ENCODE measurements at places on chromosomes 16 and 17.

DNA sequence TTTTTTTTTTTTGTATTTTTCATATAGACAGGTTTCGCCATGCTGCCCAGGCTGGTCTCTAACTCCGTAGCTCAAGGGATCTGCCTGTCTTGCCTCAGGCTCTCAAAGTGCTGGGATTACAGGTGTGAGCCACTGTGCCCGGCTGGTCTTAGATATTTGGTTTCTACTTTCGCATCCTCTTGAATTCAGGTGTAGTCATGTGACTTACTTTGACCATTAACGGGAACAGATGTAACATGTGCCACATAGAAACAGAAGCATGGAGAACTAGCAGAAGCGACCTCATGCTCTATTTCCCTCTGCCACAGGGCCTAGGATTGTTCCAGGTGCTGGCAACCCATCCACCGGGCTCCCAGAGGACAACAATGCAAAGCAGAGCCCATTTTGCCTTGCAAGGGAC, 166.6 kb downstream of the CYLD start:
- no peak for DNase-seq

- DNase-seq = no peak
These were observed 16.5 kb downstream of the GPT2 start for GRCh38 chr16:46900455-46901235.

- DNase-seq = no peak
These were observed 111.8 kb downstream of the N4BP1 start for GRCh38 chr16:48497932-48498768.

GRCh38 chr17:41322094-41322902, 6.8 kb upstream of the KRTAP17-1 start:
- DNase-seq = peak; percentile 18

DNA sequence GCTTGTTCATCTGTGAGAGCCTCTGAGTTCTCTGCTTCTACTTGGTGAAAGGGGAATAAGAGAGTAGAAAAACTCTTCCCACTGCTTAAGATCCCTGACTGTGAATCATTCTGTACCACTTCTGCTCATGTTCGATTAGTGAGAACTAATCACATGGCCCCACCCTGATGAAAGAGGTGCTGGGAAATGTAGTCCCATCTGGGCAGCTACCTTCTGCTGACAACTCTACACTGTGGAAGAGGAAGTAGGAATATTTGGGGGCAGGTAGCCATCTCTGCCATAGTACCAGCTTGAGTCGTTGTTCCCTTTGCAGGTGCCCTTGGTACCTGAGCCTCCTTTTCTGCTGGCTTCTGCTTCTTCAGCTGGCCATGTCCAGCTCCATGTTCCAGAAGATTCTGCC, 29.9 kb downstream of the NKD1 start:
- DNase-seq = no peak

All from large intestine (tissue), 12 donors.